ENCODE measurements at places on chromosomes 1 and 21.

- DNase-seq: no peak
Measured at GRCh38 chr1:117098287-117098890, 23.2 kb downstream of the TRIM45 start.

GRCh38 chr1:181119093-181119989 lies 30.8 kb downstream of the IER5 start:
- DNase-seq: no peak

DNA sequence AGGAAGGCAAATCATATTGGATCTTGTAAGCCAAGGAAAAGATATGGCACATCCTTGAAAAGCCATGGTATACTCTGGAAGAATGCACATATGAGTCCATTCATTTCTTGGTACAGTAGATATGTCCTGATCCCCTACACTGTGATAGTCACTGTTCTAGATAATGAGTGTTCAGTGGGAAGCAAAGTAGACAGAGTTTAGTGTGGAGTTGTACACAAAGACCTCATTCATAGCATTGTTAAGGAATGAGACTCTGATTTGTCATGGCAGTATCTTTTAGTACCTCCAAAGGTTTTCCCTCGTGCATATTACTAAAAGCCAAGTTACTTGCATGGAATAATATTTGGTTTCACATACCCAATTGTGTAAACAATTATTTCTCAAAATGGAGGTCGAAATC lies 204.7 kb downstream of the NFIA start:
- no peak for DNase-seq

DNA sequence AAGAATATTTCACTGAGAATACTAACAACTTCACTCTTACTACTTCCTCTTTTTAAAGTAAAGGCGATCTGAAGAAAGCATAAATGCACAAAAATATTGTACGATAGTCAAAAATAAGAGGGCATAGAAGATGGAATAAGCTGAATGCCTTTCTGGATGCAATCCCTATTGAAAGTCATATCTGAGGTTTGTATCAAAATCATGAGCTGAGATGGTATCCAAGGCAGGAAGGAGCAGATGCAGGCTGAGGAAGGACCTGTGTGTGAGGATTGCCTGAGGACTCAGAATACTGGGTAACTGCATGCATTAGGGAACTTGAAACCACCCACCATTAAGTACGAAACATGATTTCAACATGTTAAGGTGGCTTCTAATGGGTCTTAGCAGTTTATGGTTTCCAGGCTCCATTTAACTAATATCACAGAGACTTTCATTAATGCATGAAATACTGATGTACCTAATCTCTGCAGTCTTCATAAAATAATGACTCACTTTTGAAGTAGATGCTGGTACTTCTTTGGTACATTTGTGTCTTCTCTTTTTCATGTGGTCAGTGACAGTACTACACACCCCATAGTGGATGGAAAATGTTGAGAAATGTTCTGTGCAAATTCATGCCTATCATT lies 29.6 kb upstream of the RGS1 start:
- no peak for DNase-seq

GRCh38 chr1:10559386-10559785 lies 84.6 kb downstream of the PEX14 start:
- DNase-seq: no peak

GRCh38 chr1:223802602-223803001 lies 43.1 kb downstream of the TP53BP2 start:
- DNase-seq: no peak

DNA sequence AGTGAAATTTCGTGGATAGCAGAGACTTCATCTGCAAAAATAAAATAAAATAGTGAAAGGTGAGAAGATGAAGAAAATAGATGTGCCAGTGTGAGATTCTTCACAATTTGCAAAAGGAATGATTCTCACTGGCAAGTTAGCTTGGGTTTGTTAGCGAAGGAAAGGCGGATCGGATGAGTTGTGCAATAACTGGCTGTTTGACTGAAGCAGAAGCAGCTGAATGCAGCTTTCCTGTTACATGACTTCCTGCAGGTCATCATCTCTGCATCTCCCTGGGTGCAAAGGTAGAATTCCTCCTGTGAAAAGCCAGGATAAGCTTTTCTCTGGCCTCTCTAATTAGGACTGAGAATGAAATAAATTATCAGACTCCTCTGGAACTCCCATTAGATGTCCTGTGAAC lies 263.1 kb upstream of the CHRM3 start:
- DNase-seq: no peak

- DNase-seq: no peak
Measured at GRCh38 chr1:109096120-109096519, 5.6 kb downstream of the TMEM167B start.

DNA sequence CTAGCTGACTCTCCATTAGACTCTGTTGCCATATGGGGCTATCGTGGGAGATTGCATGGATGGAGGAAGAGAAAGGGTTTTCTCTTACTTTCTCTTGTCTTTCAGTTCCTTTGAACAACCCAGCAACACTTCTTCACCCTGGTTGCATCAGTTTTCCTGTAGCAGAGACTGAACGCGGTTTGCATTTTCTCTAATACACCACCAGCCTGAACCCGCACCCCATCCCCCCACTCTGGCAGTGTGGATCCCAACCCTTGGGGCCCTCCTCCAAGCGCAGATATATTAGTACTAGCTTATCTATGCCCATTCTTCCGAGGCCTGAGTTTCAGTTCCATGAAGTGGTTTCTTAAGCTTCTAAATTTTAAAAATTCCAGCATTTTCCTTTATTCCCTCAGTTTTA lies 12.6 kb downstream of the DR1 start:
- no peak for DNase-seq

GRCh38 chr1:220652995-220653394 lies 37.2 kb upstream of the C1orf115 start:
- no peak for DNase-seq

DNA sequence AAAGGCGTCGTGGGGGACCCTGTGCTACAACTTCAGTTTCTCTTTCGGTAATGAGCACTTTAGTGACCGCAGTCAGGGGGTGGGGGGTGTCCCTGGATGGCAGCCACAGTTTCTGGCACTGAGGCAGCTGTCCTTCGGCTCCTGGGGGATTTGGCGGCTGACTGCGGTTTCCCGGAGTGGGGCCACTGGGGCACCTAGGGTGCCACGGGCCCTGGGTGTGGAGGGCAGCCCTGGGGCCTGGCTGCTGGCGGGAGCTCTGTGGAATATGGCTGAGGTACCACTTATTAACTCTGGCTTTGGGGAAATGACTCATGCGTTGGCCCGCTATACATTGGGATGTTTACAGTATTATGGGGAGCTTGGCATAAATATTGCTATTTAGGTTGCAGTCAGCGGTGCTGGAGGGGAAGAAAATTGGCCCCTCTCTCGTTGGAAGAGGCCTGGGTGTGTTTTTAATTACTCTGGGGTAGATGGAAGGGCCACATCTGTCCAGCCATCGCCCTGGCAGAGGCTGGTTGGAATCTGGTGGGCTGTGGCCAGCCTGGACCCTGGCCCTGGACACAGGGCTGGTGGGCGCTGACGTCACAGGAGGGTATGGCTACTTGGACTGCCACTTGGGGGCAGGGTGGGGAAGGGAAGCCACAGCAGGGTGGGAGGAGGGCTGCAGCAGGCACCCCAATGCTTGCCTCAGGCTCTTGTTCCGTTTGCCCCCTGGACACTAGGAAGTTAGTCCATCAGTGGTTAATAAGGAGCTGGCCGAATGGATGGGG lies 2.0 kb downstream of the EPHB2 start:
- no peak for DNase-seq

DNA sequence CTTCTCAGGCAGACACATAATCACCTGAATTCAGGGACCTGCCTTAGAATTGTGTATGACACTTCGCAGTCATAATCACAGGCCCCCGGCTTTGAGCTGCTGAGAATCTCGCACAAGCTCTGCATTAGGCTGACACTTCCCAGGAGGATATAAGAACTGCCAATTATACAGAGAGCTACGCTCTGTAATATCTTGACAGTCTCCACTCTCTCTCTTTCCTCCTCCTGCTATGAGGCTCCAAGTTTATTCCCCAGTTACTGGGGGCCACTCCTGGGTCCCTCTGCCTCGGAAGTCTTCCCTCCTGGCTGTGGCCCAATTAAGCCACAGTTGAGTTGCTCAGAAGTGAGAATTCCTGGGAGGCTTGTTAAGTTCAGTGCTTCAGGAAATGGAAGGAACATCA lies 42.7 kb downstream of the EBNA1BP2 start:
- DNase-seq: no peak

GRCh38 chr1:54945393-54945936 lies 35.0 kb upstream of the TMEM61 start:
- no peak for DNase-seq

GRCh38 chr1:74368335-74368734 lies 133.1 kb downstream of the TNNI3K start:
- DNase-seq: no peak

- no peak for DNase-seq
Measured at GRCh38 chr1:30757352-30758120, at the start of gene LAPTM5. TSS of gene LAPTM5 (minus strand) at chr1:30757774. CDS start at chr1:30757745, 29 bp downstream.

GRCh38 chr1:213604477-213604876 lies 383.3 kb upstream of the PROX1 start:
- DNase-seq: no peak

DNA sequence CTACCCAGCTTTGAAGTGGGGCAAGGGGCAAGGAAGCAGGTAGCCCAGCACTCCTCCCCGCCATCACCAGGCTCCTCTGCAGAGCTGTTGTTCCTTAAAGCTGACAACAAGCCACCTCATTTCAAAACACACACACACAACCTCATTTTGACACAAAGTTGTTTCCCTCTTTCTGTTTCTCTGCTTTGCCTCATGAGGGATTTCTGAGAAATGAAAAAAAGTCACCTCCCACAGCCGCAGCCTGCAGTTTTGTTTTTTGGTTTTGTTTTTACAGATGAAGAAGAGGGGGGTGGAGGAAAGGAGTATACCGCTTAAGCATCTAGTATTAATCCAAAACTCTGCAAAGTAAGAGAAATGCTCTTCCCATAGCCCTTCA lies 12.1 kb downstream of the MCL1 start:
- DNase-seq: no peak
